ENCODE measurements at places on chromosomes 13 and 19. TPM values are rescaled to one million over a fixed set of nuclear protein-coding genes. Genes with fewer than 3 reads are reported as not detected.

Gene KASH5
- total RNA-seq: not detected

DNA sequence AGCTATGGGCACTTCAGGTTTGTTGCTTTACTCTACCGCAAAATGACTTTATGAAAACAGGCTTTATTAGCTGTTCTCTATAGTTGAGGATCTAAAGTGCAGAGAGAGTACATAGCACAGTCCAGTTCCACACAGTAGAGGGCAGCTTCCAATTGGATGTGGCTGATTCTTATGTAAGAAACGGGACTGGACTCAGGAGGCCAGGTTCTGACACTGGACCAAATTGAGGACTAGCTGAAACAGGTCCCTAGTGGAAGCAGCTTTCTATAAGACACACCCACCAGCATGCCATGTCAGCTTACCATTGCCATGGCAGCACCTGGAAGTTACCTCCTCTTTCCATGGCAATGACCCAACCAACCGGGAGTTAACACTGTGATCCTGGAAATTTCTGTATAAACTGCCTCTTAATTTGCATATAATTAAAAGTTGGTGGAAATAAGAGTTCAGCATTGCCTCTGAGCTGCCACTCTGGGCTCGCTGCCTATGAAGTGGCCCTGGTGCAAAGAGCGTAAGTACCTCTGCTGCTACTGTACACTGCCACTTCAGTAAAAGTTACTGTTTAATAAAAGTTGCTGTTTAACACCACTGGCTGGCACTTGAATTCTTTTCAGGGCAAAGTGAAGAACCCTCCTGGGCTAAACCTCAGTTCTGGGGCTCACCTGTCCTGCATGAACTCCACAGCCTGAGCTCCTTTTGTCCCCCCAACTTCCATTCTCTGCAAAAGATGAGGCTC, 211.9 kb upstream of the SLC10A2 start:
- no peak for DNase-seq
- peaks cover 3% of the 10 kb centered on the region for H3K36me3 ChIP-seq
- no peak overlapping the region for H3K27ac ChIP-seq
- no peak overlapping the region for H3K4me3 ChIP-seq

DNA sequence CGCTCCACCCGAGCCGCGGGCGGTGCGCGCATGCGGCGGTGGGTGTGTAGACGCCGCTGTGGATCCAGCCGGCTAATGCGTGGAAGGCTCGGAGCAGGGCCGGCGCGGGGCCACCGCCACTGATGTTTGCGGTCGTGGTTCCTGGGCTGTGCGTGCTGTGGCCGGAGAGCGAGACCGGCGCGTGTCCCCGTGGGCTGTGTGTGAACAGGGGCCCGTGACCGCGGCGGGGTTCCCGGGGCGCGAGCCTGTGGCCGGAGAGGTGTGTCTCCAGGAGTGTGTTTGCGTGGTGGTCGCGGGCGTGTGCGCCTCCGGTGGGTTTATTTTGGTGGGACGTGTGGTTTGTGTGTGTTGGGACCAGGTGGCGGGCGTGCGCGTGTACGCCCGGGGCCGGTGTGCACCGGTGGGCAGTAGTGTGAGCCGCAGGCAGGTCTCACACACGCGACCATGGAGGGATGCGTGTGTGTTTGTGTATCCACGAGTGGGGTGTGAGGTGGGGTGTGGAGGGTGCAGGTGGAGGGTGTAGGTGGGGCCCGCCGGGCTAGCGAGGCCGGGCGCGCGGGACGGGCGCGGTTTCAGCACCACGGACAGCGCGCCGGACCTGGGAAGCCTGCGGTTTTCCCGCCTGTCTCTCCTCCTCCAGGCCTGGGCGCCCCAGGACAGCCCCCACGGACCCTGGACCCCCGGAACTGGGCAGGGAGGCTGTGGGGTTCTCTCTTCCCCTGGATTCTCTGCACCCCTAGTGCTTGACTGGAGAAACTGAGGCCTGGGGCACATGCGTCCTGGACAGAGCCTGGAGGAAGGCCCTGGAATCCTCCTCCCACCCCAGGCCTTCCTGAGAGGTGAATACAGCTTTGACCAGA, 1.6 kb downstream of the HCN2 start:
- peak overlapping the region; percentile 64 for H3K4me3 ChIP-seq
- H3K27me3 ChIP-seq: peaks cover 72% of the 10 kb centered on the region
- H3K4me1 ChIP-seq: peaks cover 6% of the 10 kb centered on the region

- H3K4me3 ChIP-seq: no peak overlapping the region
- no peak overlapping the region for H3K27ac ChIP-seq
- DNase-seq: no peak
Observed at GRCh38 chr13:107441279-107441678, 774.1 kb downstream of the LIG4 start.

- no peaks in the 10 kb centered on the region for H3K4me1 ChIP-seq
- H3K27ac ChIP-seq: no peak overlapping the region
- no peak for DNase-seq
- H3K27me3 ChIP-seq: no peaks in the 10 kb centered on the region
- no peaks in the 10 kb centered on the region for H3K36me3 ChIP-seq
Observed at GRCh38 chr13:90787007-90787406, 560.5 kb upstream of the MIR17HG start.
